Hypothalamus (tissue), 51 donors: ENCODE measurements at places on chromosomes 16 and 17.

- DNase-seq = no peak
Measured at GRCh38 chr17:69575346-69575761, 160.9 kb downstream of the MAP2K6 start.

DNA sequence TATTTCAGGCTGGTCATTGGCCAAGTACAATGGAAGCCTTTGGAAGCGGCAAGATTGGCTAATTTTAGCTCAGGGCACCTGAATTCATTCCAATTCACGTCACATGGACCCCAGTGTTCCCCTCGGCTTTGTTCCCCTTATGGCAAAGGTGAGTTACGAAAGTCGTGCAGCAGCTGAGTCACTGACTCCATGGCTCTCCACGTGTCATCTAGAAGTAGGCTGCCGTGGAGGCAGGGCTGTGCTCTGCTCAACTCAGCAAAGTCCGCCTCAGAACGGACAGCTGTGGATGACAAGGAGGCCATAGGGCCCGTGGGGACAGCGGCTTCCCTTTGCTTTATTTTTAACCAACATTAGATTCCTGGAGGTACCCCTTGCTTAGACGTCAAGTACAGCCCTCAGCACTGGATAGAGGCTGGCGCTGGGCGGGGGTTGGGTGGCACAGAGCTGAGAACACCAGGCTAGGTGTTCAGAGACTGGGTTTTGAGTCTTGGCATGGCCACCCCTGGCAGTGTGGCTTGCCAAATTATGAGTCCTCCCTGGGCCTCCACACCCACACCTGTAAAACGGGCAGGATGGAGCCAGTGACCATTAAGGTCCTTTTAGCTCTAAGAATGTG lies 23.6 kb downstream of the ADAD2 start:
- no peak for DNase-seq

DNA sequence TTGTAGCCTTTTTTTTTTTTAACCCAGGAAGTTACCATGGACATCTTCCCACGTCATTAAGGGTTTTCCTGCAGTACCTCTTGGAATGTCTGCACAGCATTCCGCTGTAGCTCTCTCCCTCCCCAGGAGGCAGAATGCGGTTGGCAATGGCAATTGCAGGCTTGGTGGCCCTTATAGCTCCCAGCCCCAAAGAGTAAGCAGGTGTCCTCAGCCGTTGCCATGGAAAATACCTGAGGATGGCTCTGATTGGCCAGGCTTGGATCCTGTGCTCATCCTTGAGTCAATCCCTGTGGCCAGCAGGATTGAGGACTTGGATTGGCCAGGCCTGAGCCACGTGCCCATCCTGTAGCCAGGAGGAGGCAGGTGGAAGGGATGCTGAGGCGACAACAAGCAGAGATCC lies 15.5 kb upstream of the TIMP2 start:
- no peak for DNase-seq

- no peak for DNase-seq
Measured at GRCh38 chr17:50218071-50218759, 16.8 kb upstream of the COL1A1 start.

DNA sequence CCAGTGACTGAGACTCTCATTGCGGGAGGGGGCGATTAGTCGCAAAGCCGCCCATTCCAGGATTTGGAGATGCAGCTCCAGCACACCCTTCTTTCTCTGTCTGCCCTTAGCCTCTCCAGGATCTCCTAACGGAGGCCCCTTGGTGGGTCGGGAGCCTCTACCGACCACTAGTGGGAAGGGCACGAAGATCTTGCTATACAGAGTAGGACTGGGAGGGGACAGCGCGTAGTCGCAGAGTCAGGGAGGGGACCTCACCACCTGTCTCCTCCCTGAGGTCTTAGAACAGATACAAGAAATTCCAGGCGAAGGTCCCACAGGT lies 588 bp upstream of the SMTNL2 start:
- no peak for DNase-seq
